CD4-positive, alpha-beta T cell treated with Interleukin-15 for 4 hours (primary cell): ENCODE measurements at places on chromosomes 13 and 19.
A peak's percentile ranks its signal among the peaks of the same experiment; 100 is the strongest.

DNA sequence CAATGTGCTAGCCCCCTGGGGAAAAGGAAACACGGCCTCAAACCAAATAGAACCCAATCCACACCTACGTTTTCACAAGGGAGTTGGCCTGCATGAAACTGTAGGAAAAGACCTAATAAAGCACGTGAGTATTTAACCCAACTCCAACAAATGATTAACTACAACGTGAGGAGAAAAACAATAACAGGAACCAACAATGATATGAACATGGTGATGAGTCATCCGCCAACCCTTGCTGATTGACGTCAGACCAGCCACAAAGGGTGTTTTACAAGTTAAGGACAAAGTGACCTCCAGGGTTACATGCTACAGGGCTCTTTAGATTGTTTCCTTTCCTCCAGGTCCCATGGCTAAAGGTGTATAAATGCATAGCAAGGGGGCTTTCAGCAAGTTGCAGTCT is 460.5 kb downstream of the COG6 start:
- peak; percentile 43 for DNase-seq

DNA sequence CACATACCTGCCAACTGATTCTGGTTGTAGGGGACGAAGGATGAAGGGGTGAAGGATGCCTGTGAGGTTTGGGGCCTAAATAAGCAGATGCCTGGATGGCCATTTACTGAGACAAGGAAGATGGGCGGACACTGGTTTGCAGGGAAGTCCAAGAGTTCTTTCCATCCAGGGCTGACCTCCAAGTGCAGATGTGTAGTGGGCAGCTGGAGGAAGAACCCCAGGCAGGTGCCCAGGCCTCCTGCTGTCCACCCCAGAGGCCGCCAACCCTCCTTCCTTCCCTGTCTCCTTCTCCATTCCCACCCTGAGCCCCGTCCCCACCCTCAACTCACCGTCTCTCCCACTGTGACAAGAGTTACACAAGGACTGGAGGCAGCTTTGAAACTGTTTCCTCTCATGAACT is 171.5 kb downstream of the KATNAL1 start:
- no peak for DNase-seq

DNA sequence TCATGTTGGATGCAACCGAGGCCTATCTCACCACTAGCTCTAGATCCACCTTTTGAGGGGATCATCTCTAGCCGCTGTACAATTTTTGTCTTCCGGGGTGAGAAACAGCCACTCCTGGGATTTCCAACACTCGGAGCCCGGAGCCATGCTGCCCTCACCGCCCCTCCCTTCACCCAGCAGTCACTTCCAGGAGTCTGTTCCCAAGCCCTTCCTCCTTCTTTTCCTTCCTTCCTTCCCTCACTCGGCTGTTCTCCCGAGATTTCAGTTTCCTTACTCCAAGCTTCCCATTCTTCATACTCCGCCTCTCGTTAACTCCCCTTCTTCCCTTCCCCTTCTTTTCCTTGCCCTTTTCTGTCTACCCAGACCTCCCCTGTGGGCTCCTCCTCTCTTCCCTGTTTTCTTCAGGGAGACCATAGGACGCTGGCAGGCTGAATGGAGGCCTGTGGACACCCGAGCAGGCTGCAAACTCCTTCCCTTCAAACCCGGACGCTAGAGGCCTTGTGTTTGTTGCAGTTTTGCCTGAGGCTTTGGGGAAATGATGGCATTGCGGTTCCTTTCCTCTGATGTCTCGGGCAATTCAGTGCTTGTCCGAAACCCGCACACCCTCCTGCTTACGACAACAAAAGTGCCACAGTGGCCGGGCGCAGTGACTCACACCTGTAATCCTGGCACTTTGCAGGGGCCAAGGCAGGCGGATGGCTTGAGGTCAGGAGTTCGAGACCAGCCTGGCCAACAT is 96.0 kb downstream of the CAB39L start:
- no peak for DNase-seq

GRCh38 chr13:20354722-20355121 is 122.6 kb upstream of the GJB6 start:
- no peak for DNase-seq

GRCh38 chr13:112916296-112916695 is 52.7 kb upstream of the MCF2L start:
- no peak for DNase-seq

- DNase-seq = no peak
Observed at GRCh38 chr13:34148359-34148758, 330.4 kb downstream of the RFC3 start.

DNA sequence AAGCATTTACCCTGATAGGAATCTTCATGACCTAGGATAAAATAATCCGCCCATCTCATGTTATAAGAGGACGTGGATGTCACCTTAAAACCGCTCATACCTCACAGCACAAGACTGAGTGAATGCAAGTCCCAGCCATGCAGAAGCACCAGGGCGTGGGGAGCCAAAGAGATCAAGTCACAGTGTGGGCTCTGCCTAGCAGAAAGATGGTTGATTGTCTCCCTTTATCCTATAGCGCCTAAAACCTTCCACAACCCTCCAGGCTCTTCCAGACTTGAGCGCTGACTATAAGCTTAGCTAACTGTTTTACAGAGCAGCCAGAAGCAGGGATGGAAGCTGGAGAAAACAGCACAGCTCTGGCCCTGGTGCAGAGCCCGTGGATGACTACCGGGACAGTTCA is 6.8 kb upstream of the ANKRD10 start:
- DNase-seq = no peak

GRCh38 chr19:23095418-23095817 is 21.4 kb upstream of the ZNF730 start:
- no peak for DNase-seq

DNA sequence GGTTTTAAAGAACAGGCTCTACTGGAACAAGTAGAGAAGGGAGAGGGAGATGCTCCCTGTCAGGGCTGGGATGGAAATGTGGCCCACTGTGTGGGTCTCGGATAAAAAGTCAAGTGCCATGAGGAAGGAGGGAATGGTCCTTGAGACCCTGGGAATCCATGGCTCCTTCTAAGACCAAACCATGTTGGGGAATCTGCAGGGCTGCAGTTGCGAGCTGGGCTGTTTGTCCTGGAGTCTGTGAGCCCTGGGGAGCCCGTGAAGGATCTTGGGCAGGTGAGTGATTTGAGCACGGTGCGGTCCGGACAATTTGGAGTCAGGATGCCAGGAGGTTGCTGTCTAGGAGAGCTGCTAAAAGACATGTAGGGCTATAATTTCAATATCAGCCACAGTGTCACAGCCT is 359.4 kb downstream of the FGF9 start:
- DNase-seq = no peak
